ENCODE measurements at places on chromosomes 11 and 22. TPM values are rescaled to one million over a fixed set of nuclear protein-coding genes. Genes with fewer than 3 reads are reported as not detected.

Gene SYT7
- total RNA-seq, result not detected

Gene KLHDC7B
- total RNA-seq, result 2.1 TPM

Gene UBE4A
- total RNA-seq, result 57.5 TPM

Gene ABCC8
- not detected for total RNA-seq

Gene MYOD1
- not detected for total RNA-seq

Gene IL17REL
- not detected for total RNA-seq

Gene DGCR6
- total RNA-seq, result 18.6 TPM

Data from CD8-positive, alpha-beta T cell (primary cell).